ENCODE measurements at places on chromosomes 6 and 20.
A peak's percentile ranks its signal among the peaks of the same experiment; 100 is the strongest.

DNA sequence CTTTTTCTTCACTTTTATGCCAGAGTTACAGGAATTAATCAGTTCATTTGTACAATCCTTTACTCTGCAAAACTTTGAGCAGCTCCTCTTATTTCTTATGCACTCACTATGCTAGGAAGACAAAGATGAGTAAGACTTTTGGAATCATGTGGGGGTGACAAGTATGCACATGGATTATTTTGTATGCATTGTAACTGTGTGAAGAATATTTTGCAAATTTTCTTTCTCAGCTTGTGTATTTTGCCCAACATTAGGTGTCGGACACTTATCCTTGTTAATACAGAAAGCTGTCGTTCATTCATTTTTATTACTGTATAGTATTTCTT is 88.6 kb downstream of the PPP1R14C start:
- DNase-seq, result no peak

DNA sequence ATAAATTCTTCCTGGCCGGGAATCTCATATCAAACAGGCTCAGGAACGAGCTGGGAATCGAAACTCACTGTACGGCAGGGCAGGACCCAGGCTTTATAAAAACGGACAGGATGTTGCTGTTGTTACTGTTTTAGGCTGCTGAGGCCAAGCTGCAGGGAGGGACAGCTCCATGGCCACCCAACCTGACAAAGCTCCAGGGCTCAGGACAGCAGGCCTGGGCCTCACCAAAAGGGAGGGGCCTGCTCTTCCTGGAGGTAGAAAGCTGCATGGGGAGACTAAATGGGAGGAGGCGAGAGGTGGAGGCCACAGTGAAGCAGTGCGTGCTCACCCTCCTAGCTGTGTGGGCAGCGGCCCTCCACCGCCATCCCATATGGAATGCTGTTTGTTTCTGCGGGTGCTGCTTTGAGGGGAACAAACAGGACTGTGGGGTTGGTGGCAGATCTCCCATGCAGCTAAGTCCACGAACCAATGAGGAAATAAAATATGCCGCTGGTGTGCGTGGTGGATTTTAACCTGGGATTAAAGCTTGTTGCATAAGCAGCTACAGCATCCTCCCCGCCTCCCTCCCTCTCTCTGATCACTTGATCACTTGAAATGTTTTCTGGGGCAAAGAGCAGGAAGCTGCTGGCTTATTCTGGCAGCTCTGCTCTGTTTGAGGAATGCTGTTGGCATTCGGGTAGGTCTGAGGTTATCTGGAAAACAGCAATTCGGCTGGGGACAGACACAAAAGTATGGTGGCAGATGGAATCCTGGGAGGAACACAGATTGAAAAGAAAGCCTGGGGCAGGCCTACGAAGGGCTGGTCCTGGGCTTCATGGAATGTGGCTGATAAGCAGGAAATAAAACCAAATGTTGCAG is 2.4 kb upstream of the ZMYND8 start:
- peak; percentile 98 for DNase-seq

- no peak for DNase-seq
Observed at GRCh38 chr6:122650403-122650802, 40.2 kb downstream of the PKIB start.

DNA sequence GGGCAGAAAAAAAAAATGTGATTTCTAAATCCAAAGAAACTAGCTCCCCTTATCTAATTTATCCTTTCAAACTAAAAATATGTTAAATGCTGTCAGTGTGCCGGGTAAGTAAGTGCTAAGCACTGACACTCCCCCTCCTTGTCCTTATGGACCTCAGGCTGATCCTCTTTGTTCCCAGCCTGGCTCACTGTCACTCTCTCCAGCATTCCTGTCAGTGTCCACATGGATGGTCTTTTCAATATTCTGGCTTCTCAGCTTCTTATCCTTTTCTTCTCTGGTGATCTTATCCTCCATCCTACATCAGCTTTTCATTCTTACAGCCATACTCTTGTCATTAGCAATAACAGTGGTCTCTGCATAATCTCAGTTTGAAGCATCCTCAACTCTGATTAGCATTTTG is 55.0 kb downstream of the BCKDHB start:
- DNase-seq, result no peak

GRCh38 chr20:39789411-39789810 is 827.3 kb downstream of the DHX35 start:
- DNase-seq, result no peak

DNA sequence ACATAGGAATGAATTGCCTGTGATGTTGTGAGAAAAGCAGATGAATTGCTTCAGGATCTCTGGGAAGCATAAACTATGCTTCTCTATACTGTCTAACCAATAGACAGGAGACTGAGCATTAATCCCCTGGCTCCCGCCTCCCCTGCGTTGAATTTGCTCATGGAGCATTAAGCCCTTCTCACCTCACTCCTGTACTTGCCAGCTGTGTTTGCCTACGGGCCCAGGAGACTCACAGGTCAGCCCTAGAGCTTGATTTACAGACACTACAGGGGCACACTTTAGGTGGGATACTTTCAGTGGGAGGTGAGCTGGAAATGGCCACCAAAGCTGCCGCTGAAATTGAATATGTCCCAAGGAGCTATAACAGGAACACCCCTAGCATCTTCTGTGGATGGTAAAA is 418.7 kb downstream of the CBLN4 start:
- no peak for DNase-seq

DNA sequence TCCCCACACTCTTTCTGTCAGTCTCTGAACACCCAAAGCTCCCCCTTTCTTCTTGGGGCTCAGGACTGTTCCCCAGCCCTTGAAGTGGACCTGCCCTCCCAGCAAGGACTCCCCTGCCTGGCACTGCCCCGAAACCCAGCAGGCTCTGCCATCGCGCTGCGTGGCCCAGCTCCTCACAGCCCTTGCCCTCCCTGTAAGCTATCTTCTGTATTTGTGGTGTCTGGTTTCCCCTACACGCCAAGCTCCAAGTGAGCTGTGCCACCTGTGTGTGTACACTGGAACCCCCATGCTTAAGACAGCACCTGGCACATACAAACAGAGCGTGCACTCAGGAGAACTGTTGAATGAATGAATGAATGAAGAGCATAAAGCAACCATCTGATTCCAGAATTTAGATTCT is 57.7 kb downstream of the TMEM242 start:
- no peak for DNase-seq

DNA sequence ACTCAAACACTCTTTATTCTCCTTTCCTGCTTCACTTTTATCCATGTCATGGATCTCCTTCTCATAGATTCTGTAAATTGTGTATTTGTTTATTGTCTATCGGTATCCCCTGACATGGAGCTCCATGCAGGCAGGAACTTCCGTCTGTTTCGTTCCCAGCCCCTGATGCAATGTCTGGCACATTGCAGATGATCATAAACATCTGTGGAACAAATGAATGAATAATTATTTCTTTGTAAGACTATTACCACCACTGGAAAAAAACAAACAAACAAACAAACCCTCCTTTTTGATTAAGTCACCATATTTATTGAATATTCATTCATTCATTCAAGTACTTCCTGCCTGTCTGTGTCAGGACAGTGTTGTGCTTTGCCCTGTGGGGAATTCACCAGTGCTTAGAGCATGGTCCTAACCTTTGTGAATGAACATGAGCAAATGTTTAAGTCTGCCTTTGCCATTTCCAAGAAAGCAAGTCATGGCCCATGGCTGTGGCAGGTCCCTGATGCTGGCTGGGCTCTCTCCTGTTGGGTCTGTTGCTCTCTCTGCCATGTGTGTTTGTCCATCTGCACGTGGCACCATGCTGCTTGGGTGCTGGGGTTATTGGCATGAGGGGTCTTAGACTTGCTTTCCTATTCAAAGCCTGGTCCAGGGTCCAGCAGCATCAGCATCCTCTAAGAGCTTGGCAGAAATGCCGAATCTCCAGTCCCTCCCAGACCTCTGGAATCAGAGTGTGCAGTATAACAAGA is 47.5 kb upstream of the NAA20 start:
- DNase-seq, result no peak

GRCh38 chr6:56936466-56936865 is 18.4 kb upstream of the BEND6 start:
- no peak for DNase-seq

DNA sequence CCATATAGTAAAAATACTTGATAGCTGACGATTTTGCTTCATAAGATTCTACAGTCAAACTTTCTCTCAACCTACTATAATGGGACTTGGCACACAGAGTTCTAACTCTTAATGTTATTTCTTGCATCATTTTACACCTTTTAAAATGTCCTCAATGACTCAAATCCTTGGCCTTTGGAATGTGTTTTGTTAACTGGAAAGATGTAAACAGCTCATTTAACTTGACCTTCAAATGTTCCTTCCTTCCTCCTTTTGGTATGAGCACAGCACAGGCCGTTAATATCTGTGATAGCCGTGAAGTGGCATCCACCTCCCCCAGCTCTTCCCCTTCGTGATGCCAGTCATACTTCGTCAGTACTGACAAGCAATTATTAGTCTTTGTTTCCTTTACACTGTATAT is 972.0 kb upstream of the CITED2 start:
- DNase-seq, result peak; percentile 97

DNA sequence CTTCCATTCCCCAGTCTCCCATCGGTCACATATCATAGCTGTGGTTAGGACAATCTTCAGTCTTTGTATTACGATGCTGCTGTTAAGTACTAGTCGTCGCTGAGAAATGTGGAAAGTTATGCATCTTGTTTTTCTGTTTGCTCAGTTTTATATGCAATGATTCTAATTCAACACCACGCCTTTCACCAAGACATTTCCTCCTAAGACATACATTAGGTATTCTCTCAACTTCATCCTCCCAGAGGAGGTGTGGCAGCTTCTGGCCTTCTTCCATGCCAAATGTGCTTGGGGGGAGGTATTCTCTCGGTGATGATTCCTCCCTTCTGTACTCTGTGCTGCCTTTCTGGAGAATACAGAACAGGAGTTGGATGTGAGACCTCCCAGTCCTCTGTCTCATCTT is 66.1 kb downstream of the B4GALT5 start:
- DNase-seq, result no peak

GRCh38 chr6:56851541-56852259 is 103.2 kb upstream of the BEND6 start:
- DNase-seq, result peak; percentile 95

DNA sequence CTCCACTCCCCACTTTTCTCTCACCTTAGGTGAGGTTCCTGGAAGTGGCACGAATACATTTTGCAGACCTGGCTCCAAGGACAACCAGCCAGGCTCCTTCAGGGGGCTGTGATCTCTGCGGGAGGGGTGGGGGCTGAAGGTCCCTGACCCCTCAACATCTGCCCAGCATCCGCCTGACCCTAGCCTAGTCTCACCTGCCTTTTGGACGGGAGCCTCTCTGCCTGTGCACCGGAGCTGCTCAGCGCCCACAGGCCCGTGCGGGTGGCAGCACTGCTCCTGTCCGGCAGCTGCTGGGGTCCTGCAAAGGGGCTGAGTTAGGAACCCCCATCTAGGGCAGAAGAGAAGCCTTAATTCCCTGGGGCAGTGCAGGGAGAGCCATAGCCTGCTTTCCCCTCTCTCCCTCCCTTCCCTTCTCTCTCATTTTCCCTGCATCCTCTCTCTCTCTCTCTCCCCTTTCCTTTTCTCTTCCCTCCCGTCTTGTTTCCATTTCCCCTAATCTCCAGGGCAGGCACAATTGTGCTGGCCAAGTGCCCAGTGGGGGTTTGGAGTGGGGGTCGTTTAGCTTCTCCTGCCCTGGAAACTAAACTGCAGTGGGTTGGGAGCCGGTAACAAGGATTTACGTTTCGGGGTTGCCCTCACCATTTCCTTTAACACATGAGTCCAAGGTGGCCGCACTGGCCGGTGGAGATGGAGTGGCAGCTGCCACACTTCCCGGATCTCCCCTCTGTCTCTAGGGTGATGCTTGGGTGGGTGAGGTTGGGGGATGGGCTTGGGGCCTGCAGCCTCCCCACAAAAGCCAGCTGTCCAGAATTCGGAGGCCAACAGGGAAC is 54.1 kb downstream of the CTCFL start:
- no peak for DNase-seq

- DNase-seq, result no peak
Observed at GRCh38 chr20:38652995-38653394, 51.4 kb downstream of the ARHGAP40 start.

- DNase-seq, result peak; percentile 11
Observed at GRCh38 chr20:62355516-62355877, 11.6 kb downstream of the LAMA5 start.

- DNase-seq, result no peak
Observed at GRCh38 chr20:15155848-15156401, 818.5 kb upstream of the FLRT3 start.

DNA sequence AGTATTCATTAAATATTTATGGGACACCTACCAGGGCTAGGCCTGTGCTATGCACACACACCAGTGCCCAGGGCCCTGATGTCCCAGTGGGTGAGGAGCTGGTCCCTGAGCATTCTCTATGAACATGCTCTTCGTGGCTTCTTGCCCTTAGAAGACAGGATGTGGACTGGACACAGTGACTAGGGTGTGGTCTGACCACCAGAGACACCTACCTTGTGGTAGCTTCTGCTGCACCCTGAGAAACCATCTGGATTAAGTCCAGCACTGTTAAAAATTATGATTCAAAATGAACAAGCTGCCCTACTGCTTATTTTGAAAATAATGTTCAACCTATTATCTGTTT is 112.9 kb upstream of the RPS6KA2 start:
- DNase-seq, result no peak

- no peak for DNase-seq
Observed at GRCh38 chr6:10682355-10682988, 11.9 kb downstream of the C6orf52 start.

GRCh38 chr6:169976301-169977081 is 225.1 kb downstream of the ERMARD start:
- DNase-seq, result peak; percentile 26

GRCh38 chr6:113859349-113860180 is 2.4 kb downstream of the MARCKS start:
- peak; percentile 28 for DNase-seq

GRCh38 chr20:32753731-32754130 is 8.5 kb upstream of the DNMT3B start:
- no peak for DNase-seq
